Activated naive CD4-positive, alpha-beta T cell treated with anti-CD3 and anti-CD28 coated beads, Interleukin-2, amount 10 ng/mL, durations not matched to agents 7 days and 5 days (primary cell): ENCODE measurements at places on chromosomes 4 and X.

- DNase-seq = no peak
These were observed 1.9 kb downstream of the MAP3K15 start for GRCh38 chrX:19513383-19513782.

DNA sequence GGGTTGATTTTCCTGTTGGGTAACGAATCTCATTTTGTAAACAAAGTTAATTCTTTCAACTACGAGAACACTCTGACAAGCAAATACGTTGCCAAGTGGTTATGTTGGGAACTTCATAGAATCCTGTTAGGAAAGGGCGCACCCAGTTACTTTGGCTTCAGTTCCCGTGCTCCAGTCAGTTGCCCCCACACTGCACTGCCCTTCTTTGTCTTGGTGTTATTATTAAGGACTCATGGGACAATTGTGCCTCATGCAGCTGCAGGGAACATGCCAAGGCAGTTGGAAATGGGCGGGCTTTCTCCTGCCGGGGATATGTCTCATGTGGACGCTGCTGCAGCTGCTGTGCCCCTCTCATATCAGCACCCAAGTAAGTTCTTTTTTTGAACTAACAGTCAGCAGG lies 28.9 kb downstream of the OFD1 start:
- no peak for DNase-seq

DNA sequence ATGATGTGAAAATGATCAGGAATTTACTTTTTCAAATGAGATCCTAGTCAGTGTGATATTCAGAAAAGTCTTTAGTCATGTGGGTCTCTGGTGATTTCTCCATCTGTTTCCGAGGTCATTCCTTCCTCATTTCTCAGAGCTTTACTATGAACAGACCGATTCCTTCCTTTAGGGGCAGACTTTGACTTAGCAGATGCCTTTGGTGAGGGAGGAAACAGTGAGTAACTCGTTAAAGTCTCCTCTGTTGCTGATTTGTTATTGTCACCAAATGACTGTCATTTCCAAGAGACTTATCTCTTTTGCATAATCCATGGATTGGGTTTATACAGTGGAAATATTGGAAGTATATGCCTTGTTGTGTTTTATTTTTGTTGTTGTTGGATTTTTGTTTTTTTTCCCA lies 76.2 kb upstream of the CD99 start:
- DNase-seq = no peak

DNA sequence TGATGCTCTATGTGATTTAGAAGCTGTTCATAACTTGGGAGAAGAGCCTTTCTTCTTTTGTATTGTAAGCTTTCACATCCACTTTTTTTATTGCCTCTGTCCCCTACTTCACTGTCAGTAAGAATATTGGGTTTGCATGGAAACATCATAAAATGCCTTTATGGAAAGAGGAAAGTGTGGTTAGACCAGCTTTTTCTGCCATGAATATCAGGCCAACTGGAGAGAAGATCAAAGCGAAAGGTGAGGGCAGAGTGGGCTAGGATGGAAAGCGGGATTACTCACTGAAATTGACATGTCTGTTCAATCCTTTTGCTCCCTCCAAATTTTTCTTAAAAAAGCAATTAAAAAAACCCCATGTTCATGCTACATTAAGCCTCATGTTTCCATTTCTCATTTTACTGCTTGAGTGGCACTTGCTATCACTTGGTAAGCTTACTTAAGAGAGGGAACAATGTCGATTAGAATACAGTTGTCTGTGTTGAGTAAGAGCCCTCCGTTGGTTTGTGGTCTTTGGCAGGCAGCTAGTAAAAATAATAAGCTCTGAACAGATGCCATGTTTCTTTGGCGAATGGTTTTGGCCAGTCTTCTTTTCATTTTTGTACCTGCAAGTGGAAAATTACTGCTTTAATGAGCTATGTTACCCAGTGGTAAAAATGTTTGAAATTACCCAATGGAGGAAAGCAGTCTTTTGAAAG lies 35.9 kb downstream of the SUPT20HL1 start:
- DNase-seq = no peak

GRCh38 chr4:6538575-6538974 lies 36.4 kb upstream of the MAN2B2 start:
- DNase-seq = no peak

DNA sequence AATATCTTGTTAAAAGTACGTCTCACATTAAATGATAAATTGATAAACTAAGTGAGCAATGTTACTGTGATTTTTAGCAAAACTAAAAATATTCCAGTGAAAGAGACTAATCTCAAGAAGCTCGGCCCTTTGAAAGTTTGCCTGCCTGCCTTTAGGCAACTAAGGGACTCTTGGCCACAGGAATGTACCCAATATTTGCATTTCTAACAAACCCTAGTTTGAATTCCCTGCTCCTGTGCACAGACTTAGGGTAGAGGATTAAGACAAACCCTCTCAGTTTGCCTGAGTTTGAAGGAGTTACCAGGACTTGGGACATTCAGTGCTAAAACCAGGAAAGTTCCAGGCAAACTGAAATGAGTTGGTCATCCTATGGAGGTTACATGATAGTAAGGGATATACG lies 157.1 kb downstream of the SCFD2 start:
- DNase-seq = no peak

- no peak for DNase-seq
These were observed 86.8 kb downstream of the GATB start for GRCh38 chr4:151673908-151674520.

- DNase-seq = no peak
These were observed 85.1 kb downstream of the CT47B1 start for GRCh38 chrX:120790552-120790951.
